Muscle of leg (tissue), 16 donors: ENCODE measurements at places on chromosomes 3 and 15. TPM values are rescaled to one million over a fixed set of nuclear protein-coding genes. Genes with fewer than 3 reads are reported as not detected.

AHSG gene
- total RNA-seq: 0.75 TPM

SERPINI1 gene
- 10.1 TPM for total RNA-seq

ERICH6 gene
- 0.09 TPM for total RNA-seq

TBL1XR1 gene
- 94.2 TPM for total RNA-seq

NMB gene
- total RNA-seq: 3.0 TPM

POLQ gene
- total RNA-seq: 2.7 TPM

CCPG1 gene
- total RNA-seq: 30.9 TPM

GNB4 gene
- total RNA-seq: 43.8 TPM

NOX5 gene
- total RNA-seq: 0.09 TPM

GUCA1C gene
- not detected for total RNA-seq

SPG11 gene
- total RNA-seq: 40.1 TPM

ALDH1A2 gene
- total RNA-seq: 24.7 TPM

TERC gene
- 23.7 TPM for total RNA-seq
